ENCODE measurements at places on chromosomes 7 and 10. TPM values are rescaled to one million over a fixed set of nuclear protein-coding genes. Genes with fewer than 3 reads are reported as not detected.

DNA sequence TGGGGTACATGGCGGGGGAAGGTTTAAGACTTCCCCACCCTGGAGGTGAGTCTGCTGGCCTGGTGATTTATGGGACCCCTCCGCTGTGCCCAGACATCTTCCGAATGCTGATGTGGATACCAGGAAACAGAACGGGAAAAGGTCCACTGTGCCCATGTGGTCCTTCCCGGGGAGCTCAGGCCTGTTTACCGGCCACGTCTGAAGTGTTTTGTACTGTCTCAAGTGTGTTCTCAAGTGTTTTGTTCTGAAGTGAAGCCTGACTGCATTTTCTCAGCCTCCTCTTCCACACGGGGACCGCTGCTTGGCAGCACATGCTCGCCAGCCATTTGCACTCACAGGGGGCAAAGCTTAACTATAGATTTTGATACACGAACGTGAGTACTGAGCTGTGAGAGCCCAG is 127.2 kb downstream of the TEX36 start:
- DNase-seq, result no peak

DNA sequence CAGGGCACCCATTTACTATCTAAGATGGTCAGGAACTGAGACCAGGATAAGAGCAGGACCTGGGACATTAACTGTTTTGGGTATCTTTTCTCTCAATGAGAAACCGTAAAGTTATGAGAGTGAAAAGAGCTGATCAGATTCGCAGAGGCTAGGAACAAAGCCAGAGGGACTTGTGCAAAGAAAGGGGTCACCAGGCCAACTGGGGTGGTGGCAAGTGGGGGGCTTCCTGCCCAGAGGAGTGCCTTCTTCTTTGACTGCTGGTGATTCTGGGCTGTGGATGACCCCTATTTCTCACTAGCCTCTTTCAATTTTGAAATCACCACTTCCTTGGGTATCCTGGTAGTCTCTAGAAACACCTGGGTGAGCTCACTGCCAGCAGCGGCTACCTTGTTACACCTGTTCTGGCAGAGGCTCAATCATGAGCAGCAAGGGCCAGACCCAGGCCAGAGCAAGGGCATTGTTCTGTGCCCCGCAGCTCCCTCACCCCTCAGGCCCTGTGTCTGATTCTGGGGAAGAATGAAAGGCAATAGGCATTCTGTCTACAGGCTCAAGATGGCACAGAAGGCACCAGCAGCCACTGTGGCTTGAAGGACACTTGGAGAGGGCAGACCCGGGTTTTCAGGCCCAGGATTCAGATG is 999 bp downstream of the SFTPD start:
- no peak for DNase-seq

- no peak for DNase-seq
Observed at GRCh38 chr7:11193131-11193867, 219.6 kb downstream of the PHF14 start.

- peak; percentile 89 for DNase-seq
Observed at GRCh38 chr7:131540491-131541162, 15.8 kb downstream of the PODXL start.

DNA sequence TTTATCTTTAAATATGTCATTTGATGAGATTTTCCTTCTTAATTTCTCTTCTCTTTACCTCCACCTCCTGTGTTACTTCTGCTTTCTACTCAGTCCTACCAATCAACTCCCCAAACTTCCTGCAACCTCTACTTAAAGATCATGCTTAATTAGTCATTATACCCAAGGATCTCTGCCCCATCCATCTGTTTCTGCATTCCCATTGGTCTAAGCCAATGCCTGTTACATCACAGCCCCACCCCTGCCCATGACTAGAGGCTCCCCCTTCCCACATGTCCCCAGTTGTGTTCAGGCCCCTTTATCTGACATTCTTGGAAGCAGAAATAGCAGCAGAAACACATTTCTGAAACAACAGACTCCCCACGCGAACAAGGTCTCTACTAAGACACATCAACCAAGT is 319.1 kb upstream of the NFE2L3 start:
- no peak for DNase-seq

- peak; percentile 95 for DNase-seq
Observed at GRCh38 chr7:50657341-50657873, 92.2 kb upstream of the DDC start.

- no peak for DNase-seq
Observed at GRCh38 chr10:35685402-35685801, 43.3 kb upstream of the FZD8 start.

GRCh38 chr7:97418312-97418711 is 300.8 kb downstream of the SDHAF3 start:
- DNase-seq, result no peak

FAM149B1 gene
- 13.6 TPM for total RNA-seq

HOXA11 gene
- 23.2 TPM for total RNA-seq

LRRD1 gene
- total RNA-seq, result not detected

CYP2E1 gene
- total RNA-seq, result 6.5 TPM

Data from sigmoid colon (tissue), 7 donors.